Kidney epithelial cell (primary cell): ENCODE measurements at places on chromosomes 4 and X. TPM values are rescaled to one million over a fixed set of nuclear protein-coding genes. Genes with fewer than 3 reads are reported as not detected.

SPRY1 gene
- 4.8 and 9.1 TPM in 2 replicates for total RNA-seq

CPZ gene
- 0.67 and 0.75 TPM in 2 replicates for total RNA-seq

ANOS1 gene
- total RNA-seq, result 7.0 and 9.0 TPM in 2 replicates

NPY2R gene
- not detected in 2 replicates for total RNA-seq

TLR10 gene
- not detected in 2 replicates for total RNA-seq

DMP1 gene
- total RNA-seq, result not detected in 2 replicates

POU3F4 gene
- total RNA-seq, result 0.17 and 0.55 TPM in 2 replicates

KCND1 gene
- total RNA-seq, result 0.67 and 1.6 TPM in 2 replicates

LDB2 gene
- total RNA-seq, result 0.07 and 0.46 TPM in 2 replicates

EGFL6 gene
- 1.4 and 2.3 TPM in 2 replicates for total RNA-seq

HPSE gene
- total RNA-seq, result 0.21 and 1.3 TPM in 2 replicates

PRRG3 gene
- total RNA-seq, result under 0.01 and 0.33 TPM in 2 replicates

GPRIN3 gene
- 0.41 and 0.84 TPM in 2 replicates for total RNA-seq

GLUD2 gene
- total RNA-seq, result 0.55 and 0.92 TPM in 2 replicates

PAGE1 gene
- not detected in 2 replicates for total RNA-seq

GRCh38 chr4:38943343-38943742 lies 75.7 kb downstream of the FAM114A1 start:
- DNase-seq, result no peak

DNA sequence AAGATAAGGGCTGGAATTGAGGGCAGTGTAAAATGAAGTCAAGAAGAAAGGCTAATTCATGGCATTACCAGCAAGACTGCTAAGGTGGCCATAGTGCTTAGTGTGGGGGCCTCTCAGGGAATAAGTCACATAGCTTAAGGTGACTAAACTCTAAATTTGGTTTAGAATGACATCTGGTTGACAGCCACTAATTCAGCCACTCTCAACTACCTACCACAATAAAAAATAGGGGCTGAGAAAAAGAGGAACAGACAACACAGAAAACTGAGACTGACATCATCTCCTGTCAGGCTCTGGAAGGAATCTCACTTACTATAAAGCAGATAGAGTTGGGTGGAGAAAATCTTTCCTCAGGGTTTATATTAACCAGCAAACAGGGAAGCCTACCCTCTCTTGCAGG lies 96.9 kb downstream of the CHRDL1 start:
- DNase-seq, result no peak

- no peak for DNase-seq
Measured at GRCh38 chrX:56726605-56727004, 2.4 kb upstream of the NBDY start.

DNA sequence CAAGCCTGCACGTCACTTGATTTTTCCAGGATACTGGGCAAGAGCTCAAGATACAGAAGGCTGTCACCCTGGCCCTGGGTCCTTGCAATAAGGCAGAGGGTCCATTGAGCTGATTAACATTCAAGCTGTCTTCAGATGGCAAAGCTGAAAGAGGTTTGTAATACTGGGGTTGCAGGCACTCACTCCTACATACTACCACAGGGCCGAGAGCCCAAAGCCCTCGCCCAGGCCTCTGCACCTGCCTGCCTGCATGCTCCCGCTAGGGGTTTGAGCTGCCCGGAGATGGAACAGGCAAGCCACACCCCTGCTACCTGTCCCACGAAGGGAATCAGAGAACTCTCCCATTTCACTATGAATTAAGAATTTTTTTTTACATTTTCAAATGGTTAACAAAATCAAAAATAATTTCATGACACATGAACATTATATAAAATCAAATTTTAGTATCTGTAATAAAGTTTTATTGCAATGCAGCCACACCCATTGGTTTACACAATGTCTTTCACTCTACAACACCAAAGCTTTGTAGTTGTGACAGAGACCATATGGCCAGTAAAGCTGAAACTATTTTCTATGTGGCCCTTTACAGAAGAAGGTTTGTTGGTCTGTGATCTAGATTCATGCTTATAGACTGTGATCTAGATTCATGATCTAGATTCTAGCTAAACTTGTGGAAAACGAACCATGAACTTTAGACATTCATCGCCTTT lies 530.4 kb upstream of the IGFBP7 start:
- DNase-seq, result no peak

DNA sequence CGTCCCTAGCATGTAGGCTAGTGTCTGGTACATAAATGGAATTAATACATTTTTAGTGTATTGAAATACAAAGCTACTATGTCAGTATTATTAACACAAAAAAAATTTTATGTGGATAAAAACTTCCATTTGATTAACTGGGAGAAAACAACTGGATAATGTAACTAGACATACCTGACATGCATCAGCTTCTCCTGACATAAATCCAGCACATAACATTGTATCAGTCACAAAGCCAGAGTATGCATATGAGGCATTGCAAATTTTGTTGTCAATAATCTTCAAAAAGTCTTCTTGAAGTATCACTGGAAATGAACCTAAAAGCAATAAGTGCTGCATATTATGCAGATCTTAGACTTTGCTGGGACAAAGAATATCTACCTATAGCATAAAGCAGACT lies 16.9 kb downstream of the TMPRSS11B start:
- no peak for DNase-seq

GRCh38 chr4:16532240-16532970 lies 306.1 kb upstream of the TAPT1 start:
- no peak for DNase-seq

GRCh38 chrX:30414144-30414543 lies 105.0 kb upstream of the NR0B1 start:
- DNase-seq, result peak; percentile 32

- DNase-seq, result no peak
Measured at GRCh38 chrX:65609237-65609636, 58.2 kb upstream of the MSN start.

GRCh38 chr4:1177274-1178141 lies 5.1 kb upstream of the SPON2 start:
- DNase-seq, result no peak

DNA sequence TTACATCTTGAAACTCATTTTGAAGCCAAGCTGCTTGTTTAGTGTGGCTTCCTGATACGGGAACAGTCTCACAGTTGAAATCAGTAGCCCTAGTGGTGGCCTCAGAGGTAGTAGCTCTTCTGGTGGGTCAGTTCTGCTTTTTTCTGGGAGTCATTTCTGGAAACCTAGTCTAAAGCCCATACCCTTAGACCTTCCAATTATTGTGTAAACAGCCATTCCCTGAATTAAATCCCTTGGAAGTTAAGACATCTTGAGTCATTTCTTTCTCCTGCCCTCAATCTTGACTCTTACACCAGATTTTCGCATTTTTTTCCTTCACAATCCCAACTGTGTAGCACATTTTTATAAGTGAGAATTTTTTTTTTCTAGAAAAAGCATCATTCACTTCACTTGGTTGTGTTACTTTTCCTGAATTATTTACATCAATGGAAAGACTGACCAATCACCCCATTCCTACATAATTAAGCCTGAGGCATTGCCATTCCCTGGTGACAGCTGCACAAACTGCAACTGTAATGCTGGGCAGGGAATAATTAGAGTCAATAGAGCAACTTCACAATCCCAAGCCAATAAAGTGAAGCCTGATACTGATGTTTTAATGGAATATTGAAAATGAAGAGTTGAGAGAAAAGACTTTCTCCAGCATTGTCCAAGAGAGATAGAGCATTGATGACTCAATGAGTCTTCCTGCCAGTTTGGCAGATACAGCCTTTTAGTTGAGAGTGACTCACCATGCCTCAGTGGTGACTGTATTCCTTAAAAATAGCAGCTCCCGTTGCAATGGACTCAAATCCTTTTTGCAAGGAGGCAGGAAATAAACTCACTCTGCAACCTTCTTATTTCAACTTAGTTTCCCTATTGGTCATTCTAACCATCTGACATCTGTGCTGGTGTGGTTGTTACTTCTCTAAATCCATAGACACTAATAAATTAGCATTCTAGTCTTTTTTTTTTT lies 13.0 kb upstream of the SEPSECS start:
- peak; percentile 96 for DNase-seq

DNA sequence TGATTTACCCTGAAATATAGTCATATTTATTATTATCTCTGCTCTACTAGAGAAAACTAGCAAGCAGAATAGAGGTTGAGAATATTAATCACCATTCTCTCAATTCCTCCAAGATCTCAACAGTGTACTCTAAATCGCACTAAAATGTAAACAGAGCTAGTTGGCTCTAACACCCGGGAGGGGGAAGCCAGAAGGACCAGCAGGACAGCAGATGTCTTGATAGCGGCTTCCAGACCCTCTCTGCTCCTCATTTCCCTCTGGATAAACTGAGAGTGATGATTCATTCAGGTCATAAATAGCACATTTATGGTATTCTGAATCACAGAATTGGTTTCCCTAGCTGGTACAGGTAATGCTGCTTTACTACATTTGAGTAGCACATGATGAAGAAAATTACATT lies 82.5 kb downstream of the TBC1D9 start:
- no peak for DNase-seq

DNA sequence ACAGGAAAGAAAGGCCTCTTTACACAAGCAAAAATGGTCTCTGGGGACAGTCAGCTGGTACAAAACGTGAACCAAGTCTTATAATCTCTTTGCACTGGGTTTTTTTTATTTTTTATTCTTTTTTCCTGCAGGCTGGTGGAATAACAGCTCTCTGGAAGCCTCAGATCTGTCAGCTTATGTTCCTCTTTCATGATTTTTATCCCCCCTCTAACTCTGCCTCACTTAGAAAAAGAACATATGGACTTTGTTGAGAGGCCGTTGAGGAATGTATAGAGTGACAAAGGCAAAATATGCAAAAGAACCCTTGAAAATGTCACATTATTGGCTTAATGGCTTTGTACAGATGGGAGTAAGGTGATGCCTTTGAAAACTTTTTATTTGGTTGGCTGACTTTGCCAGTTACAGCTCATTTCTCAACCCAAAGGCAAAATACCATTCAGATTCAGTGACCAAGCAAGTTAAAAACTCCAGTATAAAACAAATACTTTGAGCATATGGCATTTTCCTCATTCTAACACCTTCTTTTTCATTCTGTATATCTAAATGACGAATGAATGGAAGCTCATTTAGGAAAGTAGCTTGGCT lies 111.1 kb downstream of the RNF150 start:
- no peak for DNase-seq

GRCh38 chr4:8578717-8579116 lies 1.5 kb upstream of the GPR78 start:
- no peak for DNase-seq

DNA sequence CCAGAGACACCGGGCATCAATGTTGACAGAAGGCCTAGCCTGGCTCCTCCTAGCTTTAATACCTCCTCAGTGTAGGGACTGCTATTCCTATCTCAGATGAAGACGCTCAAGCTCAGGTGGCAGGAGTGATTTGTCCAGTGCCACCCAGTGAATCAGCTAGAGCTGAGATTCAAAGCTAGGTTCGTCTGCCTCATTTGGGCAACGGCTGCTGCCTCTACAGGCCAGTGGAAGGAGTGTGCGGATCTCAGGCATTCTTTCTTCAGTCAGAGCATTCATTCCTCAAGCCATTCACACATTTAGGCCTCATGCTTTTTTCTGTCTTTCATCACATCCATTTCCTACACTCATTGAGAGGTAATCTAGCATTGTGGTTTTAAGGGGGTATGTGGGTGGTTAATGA lies 7.3 kb downstream of the TSR2 start:
- no peak for DNase-seq

GRCh38 chr4:21885241-21885640 lies 63.3 kb downstream of the KCNIP4 start:
- DNase-seq, result no peak

- no peak for DNase-seq
Measured at GRCh38 chr4:4709736-4710135, 149.7 kb upstream of the MSX1 start.

DNA sequence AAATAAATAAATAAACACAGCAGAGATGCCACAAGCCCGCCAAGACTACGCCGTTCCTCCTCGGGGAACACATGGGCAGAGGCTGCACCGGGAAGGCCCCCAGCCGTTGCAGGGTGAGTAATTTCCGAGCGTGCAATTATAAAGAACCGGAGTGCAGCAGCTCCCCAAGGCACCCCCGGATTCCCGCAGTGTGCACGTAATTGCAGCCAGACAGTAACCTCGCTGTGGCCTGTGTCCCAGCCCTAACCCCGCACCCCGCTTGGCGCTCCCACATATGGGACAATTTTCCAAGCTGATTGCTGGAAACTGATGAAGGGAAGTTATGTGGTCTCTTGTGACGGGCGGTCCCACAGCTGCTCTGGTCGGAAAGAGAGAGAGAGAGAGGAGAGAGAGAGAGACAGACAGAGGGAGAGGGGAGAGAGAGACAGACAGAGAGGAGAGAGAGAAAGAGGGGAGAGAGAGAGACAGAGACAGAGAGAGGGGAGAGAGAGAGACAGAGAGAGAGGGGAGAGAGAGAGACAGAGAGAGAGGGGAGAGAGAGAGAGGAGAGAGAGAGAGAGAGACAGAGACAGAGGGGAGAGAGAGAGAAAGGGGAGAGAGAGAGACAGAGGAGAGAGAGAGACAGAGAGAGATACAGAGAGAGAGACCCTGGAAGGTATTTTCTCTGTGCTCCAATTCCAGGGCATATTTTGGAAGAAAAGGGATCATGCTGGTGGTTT lies 275.4 kb downstream of the SHOX start:
- no peak for DNase-seq

- no peak for DNase-seq
Measured at GRCh38 chr4:17064959-17065358, 166.5 kb upstream of the LDB2 start.

- no peak for DNase-seq
Measured at GRCh38 chr4:31045724-31046318, 325.7 kb downstream of the PCDH7 start.

GRCh38 chr4:132269303-132269990 lies 879.6 kb upstream of the PCDH10 start:
- DNase-seq, result no peak

DNA sequence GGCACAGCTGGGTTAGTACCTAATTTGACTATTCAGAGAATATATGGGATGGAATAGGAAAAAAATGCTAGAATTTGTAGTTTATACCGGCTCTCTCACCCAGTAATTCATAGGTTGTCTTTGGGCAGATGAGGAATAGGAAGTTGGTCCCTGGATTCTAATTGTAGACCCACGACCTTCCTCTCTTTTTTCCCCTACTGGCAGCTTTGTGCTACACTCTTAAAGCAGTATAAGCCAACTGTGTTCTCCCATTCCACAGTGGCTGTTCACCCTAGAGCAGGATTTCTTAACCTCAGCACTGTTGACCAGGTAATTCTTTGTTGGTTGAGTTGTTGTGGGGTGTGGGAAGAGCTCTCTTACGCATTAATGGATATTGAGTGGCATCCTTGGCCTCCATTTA lies 92.9 kb downstream of the FNIP2 start:
- no peak for DNase-seq
